SK-N-DZ (cell line): ENCODE measurements at places on chromosomes 5 and 9.
A peak's percentile ranks its signal among the peaks of the same experiment; 100 is the strongest.

GRCh38 chr5:38207343-38207742, 51.0 kb upstream of the EGFLAM start:
- DNase-seq = no peak

GRCh38 chr5:146448783-146449519, 1.8 kb downstream of the TCERG1 start:
- no peak for DNase-seq

GRCh38 chr5:142314109-142314508, 10.7 kb downstream of the SPRY4 start:
- no peak for DNase-seq

DNA sequence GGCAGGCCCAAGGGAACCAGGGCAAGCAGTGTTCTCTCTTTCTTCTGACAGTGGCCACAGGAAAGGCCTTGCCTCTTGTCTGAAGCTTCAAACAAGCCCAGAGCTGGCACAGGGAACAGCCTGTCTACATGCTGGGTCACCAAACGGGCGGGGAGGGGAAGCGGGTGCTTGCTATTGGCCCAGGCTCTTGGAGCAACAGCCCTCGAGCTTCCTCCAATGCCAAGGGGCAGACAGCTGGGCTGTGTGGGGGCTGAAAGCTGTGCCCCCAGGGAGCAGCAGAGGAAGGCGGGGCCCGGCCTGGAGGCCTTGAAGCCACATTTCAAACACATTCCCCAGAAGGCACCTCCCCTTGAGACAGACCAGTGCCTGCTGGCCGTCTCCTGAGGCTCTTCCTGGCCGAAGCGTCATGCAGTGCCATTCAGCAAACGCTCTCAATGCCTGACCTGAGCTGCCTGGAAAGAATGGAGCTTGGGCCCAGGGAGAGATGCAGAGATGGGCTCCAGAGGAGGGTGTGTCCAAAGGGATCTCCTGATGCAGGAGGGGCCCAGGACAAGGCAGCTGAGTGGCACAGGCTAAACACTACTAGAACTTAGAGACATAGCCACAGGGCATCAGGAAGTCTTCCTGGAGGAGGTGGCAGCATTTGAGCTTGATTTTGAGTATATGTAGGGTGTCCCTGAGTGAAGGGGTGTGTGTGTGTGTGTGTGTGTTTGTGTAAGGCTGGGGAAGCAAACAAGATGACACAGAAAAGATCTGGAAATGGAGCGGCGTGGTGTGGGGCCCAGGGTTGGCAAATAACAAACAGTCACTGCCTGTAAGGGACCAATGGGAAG, 2.5 kb downstream of the FIBCD1 start:
- no peak for DNase-seq

DNA sequence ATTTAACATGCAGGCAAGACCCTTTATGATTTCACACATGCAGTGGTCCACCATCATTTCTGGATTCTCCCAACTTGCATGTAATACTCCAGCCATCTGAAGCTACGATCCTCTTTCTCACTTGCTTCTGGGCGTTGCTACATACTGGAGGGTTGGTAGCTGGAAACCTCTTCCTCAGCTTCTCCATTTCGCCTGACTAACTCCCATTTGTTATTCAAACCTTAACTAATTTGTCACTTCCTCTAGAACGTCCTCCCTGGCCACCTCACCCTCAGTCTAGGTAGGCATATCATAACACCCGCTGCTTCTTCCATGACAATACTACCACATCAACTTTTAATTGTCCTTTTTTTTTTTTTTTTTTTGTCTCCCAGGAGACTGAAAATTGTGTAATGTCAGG, 72.6 kb upstream of the EQTN start:
- no peak for DNase-seq

GRCh38 chr5:81409896-81410295, 16.0 kb upstream of the ACOT12 start:
- DNase-seq = no peak

DNA sequence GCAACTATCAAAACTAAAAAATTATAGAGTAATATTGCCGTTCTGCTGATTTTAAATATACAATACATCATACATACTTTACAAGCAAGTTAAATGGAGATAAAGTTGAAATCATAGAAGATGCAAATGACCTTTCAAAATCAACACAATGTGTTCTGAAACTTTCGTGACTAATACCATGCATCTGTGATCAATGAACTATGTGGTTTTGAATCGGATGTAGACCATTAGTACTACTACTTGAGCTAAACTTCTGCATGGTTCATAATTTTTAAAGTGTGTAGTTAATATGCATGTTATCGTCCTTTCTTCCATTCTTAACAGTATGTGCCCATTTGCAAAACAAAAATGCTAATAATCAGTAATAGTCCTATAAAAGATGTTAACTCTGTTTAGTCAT, 11.3 kb upstream of the PHF2 start:
- no peak for DNase-seq

DNA sequence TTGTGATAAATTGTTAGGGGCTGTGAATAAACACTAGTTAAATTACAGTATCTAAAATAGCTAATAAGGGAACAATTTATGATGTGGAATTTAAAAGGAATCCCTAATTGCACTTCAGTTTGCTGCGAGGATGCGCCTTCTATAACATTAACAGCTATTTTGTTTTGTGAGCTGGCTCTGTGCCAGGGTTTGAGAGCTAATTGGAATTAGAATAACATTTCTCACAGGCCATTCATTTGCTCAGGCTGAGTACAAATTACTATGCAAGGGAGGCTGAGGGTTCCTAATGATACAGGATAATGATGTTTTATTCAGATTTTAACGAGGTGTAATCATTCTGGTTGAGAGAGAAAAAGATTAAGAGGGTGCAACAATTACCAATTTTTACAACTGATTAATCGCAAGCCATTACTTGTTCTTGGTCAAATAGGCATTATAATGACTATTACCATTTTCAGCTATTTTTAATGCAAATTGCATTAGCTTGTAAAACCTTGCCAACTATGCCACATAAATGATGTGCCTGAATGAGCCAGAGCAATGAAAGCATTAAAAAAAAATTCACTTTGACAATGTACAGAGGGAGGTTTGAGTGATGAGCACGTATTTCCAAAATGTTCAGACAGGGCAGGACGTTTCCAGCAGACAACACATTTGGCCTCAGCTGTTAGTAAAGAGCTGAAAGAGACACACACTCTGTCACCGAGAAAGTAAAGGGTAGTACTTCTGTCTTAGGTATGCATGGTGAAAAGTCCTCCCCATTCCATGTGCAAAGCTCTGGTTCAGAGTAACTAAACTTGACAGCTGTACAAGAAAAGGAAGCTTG, 576.5 kb downstream of the TLE1 start:
- DNase-seq = no peak

DNA sequence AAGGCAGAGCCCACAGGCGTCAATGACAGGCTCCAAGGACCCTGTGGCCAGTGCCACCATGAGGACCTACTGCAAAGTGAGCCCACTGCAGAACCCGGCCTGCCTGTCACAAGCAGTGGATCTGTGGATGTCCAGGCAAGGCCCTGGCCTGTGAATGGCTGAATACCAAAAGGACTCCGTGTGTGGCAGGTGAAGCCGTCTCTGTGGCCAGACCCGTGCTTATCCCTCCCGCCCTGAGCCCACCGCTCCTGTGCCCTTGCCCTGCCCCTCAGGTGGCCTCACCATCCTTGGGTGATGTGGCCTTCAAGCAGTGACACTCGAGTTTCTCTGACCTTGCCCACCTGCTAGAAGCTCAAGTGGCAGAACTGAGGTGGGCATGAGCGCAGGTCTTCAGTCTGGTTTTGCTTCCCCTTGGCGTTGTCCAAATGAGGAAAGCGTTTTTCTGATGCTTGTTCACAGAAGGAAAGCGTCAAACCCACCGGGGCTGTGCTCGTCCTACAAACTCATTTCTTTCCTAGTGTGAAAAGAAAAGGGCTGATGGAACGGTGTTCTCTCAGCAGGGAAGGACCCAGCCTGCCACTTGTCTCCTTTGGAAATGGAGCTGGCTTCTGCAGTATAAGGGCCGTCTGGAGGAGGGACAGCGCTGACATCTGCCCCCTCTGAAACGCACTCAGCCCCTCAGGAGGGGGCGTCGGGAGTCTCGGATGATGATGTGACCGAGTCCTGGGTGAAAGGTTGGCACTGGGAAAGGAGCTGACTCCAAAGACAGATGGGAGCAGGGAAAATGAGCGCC, 377.7 kb upstream of the IRX4 start:
- no peak for DNase-seq

DNA sequence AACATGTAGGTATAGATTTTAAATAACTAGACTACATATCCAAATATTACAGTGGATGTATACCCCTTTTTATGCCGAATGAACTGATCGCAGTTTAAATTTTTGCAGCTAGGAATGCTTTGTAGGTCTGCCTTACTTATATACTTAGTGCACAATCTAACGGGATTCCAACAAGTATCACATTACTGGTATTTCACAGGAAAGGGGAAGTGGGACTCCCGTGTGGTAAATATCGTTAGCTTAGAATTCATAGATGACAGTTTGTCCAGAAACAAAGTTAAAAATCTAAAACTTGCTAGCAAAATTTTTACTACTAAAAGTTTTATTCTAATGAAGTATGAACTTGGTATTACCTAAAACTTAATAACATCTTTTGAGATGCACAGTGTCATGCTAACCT, 193.5 kb upstream of the TLX3 start:
- DNase-seq = no peak

DNA sequence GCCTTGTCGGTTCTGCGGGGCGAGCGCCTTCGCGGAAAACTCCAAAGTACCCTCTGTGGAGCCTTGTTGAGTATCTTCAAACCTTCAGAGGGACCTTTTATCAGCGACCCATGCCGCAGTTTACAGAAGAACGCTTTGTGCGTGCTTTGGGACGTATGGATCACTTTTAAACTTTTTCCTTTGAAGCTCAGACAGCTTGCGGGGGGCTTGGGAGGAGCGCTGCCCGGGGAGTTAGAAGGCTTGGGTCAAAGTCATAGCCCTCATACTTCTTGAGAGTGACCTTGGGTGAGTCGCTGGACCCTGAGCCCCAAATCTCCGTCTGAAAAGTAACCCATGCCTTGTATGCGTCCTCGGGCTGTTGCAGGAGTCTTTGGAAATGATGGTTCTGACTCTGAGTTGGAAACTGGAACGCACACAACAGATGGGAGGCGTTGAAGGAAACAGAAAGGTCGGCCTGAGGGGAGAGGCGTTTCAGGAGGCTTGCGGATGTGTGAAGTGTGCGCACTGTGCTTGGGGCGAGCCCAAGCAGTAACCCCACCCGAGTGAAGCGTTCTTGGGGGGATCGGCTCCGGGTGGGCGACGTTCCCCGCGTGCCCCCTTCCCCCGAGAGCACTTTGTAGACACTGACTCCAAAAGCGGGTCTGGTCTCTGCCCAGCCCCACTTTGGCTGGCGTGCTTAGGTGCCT, 661 bp upstream of the SLC25A51 start:
- no peak for DNase-seq

- no peak for DNase-seq
Observed at GRCh38 chr9:15570769-15571168, 17.9 kb downstream of the CCDC171 start.

DNA sequence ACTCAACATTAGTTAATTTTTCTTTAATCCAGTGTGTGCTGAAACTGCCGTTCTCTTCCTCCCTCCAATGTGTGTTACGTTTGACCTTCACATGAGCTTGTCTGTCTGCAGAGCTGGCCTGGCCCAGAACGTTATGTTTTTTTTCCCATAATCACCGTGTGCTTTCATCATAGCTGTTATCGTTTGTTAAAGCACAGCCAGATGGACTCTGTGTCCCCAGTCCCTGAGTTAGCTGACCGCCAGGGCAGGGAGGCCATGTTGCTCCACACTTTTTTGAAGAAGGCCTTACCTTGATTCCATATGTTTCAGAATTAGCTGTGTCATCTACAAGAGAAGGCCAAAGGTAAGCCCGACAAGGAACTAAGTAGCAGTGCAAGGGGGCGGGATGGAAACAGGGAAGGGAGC, 55.7 kb downstream of the HSD17B3 start:
- DNase-seq = no peak

DNA sequence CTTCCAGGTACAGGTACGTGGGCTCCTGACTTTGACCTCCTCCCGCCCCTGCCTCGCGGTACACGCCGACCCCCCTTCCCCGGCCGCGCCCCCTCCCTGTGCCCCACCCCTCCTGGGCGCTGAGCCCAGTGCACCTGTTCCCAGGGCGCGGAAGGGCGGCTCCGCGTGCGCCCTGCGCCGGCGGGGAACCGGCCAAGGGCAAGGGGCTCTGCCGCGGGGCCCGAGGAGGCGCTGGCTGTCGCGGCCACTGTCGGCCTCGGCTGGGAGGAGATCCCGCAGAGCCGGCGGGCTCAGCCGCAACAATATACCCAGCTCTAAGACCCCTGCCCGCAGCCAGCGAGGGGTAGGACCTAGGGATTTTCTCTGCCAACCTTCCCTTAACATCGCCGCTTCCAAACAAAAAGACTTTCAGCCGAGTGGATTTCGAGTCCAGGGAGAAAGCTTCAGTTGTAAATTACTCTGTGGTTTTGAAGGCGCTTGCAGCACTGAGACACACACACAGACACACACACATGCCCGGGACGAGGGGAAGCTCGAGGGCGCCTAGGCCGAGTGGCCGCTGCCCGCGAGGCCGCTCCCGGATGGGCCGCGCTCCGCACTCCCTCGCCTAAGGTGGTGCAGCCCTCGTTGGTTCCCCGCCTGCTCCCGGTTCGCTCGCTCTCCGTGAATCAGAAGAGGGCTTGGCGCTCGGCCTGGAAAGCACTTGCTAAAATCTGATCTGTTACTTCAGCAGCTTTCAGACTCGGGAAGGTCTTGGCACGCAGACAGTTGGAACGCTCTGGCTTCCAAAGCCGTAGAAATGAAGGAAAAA, 1.2 kb downstream of the FGF18 start:
- no peak for DNase-seq

GRCh38 chr5:77168161-77168878, 42.2 kb upstream of the PDE8B start:
- DNase-seq = peak; percentile 7

DNA sequence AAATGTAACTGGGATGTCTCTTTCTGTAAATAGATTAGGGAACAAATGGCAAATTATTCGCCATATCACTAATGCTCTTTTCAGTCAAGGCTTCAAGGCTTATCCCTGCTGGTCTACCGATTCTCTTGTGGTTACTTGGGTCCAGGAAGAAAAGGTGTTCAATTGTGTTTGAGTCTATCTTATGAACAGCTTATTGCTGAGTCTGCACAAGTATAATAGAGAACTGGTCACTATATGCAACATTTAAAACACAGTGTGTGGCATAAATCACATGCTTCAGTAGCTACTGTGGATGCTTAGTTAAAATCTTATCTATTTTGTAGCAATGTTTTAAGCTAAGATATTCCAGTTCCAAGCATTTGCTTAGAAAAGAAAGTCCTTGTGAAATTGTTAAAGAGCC, 274.2 kb upstream of the FAM174A start:
- DNase-seq = no peak
